Cerebellar cortex (tissue), 1 donor: ENCODE measurements at places on chromosomes 4 and X.

DNA sequence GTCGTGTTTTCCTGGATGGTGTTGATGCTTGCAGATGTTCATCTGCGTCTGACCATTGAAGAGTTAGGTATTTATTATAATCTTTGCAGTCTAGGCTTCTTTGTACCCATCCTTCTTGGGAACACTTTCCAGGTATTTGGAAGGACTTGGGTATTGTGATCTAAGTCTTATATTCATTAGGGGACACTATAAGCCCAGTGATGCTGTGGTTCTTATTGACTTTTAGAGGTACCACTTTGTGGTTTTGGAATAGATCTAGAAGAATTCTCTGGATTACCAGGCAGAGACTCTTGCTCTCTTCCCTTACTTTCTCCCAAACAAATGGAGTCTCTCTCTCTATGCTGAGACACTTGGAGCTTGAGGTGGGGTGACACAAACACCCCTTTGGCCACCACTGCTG lies 41.6 kb downstream of the AFM start:
- no peak for DNase-seq

DNA sequence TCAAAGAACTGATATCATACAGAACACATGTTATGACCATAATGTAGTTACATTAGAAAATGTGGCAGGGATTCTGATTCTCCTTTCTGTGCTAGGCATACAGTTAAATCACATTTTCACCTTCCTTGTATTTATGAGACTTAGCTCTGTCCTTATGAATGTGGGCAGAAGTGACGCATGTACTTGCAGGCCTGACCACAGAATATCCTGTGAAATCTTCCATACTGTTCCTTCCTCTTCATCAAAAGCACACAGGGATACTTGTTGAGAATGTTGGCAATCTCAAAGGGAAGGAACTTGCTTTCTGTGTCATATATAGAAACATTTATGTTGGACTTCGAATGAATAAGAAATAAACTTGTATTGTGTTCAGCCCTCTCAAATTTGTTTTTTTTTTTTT lies 17.2 kb upstream of the MYOZ2 start:
- no peak for DNase-seq

GRCh38 chrX:9539605-9540387 lies 74.9 kb downstream of the TBL1X start:
- no peak for DNase-seq

GRCh38 chr4:123510221-123510620 lies 113.6 kb downstream of the SPRY1 start:
- DNase-seq, result no peak

DNA sequence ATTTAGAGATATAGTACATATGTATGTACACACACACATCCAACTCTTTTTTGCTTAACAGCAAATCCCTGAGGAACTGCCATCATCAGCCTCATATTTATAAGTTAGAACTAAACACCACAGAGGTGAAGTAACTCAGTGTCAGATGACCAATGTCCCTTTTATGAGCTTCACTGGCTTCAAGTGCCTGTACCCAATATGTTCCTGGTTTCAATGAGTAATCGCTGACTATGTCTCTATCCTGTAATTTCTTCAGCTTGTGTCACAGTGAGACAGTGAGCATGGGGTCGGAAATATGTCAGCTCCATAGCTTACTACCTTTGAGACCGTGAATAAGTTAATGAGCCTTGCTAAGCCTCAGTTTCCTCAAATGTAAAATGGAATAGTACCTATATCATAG lies 136.2 kb upstream of the RASGEF1B start:
- no peak for DNase-seq

DNA sequence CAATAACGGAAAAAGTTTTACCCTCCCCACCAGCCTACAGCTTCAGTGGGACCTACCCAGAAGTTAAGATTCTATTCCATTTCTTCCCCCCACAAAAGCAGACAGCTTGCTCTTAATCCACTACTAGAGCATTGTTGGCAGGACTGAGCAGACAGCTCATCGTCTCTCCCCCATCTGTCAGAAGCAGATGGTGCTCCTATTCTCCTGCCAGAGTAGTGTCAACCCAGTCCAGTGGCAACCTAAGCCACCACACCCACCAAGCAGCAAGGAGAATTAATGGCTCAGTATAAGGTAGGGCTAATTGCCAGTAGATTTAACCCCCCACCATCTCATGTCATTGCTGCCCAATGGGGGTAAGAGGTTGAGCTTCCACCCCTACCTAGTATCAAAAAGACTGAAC lies 62.0 kb downstream of the AWAT2 start:
- DNase-seq, result peak; percentile 76

- no peak for DNase-seq
These were observed 27.6 kb downstream of the SMIM20 start for GRCh38 chr4:25941457-25942221.

DNA sequence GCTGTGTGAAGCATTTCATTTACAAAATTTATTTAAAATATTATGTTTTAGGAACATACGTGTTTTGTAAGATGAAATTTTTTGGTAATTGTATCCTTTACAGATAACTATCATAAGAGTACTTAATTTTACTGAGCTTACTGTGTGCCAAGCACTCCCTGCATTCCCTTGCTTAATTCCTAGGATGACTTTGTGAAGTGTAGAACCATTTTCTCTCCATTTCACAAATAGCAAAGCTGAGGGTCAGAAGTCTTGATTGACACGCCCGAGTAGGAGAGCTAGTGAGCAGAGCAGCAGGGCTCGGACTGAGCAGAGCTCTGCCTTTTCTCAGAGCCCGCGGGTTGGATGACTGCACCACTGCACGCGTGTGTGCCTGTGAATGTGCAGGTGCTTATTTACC lies 30.6 kb downstream of the PIGG start:
- DNase-seq, result no peak

DNA sequence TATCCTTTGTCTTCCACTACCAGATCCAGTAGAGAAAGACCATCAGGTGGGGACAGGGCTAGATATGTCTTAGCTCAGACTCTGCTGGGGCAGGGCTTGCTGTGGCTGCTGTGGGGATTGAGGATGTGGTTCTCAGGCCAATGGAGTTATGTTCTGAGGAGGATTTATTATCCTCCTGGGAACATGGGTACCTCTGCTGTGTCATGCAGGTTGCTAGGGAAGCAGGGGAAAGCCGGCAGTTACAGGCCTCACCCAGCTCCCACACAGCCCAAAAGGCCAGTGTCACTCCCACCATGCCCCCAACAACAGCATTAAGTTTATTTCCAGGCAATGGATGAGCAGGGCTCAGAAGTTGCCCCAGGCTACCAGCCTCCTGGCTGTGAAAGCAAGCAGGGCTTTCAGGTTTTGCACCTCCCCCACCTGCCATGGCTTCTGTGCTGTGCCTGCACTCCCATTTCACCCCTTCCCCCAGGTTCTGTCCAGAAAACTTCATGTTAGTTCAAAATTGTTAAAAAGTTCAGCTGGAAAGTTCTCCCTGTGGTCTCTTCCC lies 879.9 kb downstream of the ARAP2 start:
- no peak for DNase-seq

- DNase-seq, result no peak
These were observed 99.3 kb upstream of the PRKG2 start for GRCh38 chr4:81314196-81314896.

- DNase-seq, result peak; percentile 15
These were observed 1.3 kb downstream of the NKRF start for GRCh38 chrX:119604766-119605463.
